ENCODE measurements at places on chromosomes 6 and 20. TPM values are rescaled to one million over a fixed set of nuclear protein-coding genes. Genes with fewer than 3 reads are reported as not detected.

- no peak for DNase-seq
Measured at GRCh38 chr6:139932671-139933070, 558.2 kb upstream of the CITED2 start.

GRCh38 chr6:41408982-41409381, 73.6 kb downstream of the NCR2 start:
- DNase-seq: no peak

Gene RCAN2
- total RNA-seq: 254 TPM

DNA sequence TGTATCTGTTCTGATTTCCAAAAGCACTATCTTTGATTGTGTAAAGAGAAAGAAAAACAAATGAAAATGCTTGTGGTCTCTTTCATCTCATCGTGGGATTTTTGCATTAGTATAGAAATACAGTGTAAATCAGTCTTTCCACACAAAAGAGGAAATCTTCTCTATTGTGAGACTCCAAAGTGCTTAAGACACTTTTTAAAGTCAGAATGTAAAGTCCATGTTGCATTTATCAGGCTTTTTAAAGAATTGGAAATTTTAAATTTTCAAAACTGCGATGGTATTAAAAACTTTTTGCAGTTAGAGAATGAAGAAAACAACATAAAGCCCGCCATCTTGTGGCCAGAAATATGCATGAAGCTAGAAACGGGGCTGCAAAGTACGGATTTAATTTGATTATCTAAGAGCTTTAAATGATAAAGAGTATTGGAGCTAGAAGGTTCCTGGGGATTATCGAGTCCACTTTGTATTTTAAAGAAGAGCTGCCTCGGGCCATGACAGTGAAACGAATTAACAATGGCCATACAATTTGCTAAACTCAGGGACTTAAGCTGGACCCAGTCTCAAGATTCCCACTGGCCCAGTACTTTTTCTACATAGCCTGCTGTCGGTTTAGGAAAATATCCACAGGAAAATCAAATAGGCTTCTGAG, 339.6 kb downstream of the ARHGAP18 start:
- DNase-seq: peak; percentile 30

Gene MCHR2
- total RNA-seq: not detected

DNA sequence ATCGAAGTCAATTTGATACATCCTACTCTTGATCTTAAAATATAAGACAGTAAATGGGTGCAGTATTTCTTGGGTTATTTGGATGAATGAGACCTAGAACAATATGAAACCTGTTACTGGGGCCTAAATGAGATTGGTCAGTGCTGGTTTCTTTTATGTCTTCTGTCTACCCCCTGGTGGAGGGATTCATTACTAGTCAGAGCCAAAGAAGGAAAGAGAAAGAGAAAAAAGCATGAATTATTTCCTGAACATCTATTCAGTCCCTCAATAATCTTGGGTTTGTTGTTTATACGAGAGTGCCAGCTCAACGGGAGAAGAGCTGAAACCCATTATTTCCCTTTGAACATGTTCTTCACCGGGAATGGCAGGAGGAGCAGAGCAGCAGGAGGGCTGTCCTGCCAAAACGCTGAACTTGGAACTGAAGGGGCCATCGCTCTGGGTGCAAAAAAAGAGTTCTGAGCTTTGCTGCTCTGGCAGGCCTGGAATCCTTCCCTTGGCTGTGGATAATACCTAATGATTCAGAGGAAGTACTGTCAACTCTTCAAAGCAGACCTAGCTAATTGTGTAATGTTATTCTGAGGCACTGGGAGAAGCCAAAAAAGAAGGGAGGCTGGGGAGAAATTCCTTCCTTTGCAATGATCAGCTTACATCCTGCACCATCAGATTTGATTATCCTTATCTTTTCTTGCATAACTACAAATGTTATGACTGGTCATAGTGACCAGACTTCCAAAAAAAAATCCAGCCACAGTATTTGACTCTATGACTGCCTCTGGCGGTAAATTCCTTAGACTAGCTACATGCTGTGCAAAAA, 72.0 kb downstream of the BLOC1S5 start:
- peak; percentile 39 for DNase-seq

DNA sequence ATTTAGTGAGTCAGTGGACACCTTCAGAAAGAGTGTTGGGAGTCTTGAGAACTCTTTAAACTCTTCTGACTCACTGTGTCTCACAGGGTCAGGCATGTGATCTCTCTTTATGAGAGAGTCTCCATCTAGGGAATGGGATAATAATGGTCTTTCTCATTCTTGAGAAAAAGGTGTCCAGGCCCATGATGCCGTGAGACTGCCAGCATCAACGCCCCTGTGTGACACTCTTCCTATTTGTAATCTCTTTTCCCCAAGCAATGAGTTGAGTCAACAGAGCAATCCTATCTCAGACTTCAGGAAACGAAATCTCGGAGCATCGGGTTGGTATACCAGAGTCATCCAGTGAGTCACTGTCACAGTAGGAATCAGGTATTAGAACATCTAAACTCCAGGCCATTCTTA, 82.3 kb upstream of the BMP2 start:
- DNase-seq: no peak

GRCh38 chr20:9575836-9576235, 61.4 kb downstream of the LAMP5 start:
- DNase-seq: no peak

DNA sequence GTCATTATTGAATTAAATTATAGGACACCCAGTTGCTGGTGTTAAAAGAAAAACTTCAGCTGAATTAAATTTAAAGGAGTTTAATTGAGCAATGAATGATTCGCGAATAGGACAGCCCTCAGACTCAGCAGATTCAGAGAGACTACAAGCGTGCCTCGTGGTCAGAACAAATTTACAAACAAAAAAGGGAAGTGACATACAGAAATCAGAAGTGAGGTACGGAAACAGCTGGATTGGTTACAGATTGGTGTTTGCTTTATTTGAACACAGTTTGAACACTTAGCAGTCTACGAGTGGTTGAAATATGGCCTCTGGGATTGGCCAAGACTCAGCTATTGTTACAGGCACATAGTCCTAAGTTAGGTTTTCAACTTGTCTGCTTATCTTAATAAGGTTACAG, 25.8 kb upstream of the TNFRSF21 start:
- DNase-seq: no peak

- no peak for DNase-seq
Measured at GRCh38 chr20:31560746-31561598, 44.1 kb upstream of the ID1 start.

GRCh38 chr6:129628101-129628815, 81.7 kb downstream of the ARHGAP18 start:
- no peak for DNase-seq

GRCh38 chr6:163170294-163170883, 244.1 kb upstream of the QKI start:
- no peak for DNase-seq

DNA sequence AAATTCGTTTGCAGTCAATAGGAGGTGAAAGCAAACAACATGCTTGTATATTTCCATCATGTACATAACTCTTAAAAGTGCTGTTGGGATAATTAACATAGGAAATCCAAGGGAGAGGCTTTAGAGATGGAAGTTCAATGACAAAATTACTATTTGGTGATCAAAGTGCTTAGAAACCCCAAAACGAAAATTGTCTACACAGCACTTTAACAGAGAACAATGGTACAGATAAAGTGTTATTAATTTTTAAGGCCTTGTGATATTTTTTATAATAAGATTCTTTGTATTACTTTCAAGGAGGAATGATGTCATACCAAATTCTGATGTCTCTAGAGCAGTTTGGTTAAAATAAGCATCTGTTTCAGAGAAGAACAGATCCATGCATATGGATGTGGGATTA, 406.3 kb downstream of the EPHA7 start:
- DNase-seq: no peak

DNA sequence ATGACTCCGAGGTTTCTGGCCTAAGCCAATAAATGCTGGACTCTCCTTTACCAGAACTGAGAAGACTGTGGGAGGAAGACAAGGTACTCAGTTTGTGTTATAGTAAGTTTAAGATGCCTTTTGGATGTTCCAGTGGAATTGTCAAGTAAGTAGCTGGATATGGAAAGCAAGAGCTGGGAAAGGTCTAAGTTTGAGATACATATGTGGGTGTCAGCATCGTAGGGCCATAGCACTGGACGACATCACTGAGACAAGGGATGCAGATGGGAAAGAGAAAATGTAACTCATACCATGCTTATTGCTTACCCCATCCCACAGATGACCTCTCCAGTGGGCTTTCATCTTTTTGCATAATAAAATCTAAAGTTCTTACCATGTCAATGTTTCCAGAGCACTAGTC, 45.5 kb upstream of the ZNF217 start:
- DNase-seq: no peak

DNA sequence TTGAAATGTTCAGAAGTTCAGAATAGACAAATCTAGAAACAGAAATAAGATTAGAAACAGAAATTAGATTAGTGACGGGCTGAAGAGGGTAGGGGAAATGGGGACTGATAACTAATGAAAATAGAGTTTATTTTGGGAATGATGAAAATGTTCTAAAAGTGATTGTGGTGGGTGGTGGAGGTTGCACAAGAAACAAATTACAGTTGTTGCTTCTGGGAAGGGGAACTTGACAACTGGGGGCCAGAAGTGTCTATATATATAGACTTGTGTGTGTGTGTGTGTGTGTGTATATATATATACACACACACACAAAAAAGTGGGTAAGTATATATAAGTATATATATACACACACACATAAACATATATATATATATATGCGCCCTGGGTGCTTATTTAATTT, 86.5 kb upstream of the RREB1 start:
- no peak for DNase-seq

DNA sequence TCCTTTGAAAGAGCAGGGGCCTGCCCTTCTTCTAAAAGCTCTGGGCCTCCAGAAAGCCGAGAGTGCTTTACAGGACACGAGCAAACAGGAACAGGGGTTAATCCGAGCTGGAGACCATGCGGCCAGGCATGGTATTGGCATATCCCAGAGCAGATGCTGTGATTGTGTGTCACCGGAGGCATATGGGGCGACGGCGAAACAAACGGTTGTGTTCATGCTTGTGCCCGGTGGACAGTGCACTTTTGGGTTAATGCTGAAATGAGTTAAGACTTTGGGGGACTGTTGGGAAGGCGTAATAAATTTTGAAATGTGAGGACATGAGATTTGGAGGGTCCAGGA, 1088.7 kb upstream of the DEFB115 start:
- no peak for DNase-seq

DNA sequence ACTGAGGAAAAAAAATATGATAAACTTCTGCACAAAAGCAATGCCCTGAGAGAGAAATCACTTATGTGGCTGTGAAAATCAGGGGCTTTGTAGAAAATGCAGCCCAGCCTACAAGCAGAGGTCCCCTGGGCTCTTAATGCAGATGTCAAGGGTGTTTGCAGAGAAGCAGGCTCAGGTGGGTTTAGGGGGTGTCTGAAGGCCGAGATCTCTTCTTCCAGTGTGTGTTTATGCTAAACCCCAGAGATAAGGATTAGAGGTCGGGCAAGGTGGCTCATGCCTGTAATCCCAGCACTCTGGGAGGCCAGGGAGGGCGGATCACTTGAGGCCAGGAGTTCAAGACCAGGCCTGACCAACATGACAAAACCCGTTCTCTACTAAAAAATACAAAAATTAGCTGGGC, 78.5 kb downstream of the TMEM242 start:
- DNase-seq: no peak

DNA sequence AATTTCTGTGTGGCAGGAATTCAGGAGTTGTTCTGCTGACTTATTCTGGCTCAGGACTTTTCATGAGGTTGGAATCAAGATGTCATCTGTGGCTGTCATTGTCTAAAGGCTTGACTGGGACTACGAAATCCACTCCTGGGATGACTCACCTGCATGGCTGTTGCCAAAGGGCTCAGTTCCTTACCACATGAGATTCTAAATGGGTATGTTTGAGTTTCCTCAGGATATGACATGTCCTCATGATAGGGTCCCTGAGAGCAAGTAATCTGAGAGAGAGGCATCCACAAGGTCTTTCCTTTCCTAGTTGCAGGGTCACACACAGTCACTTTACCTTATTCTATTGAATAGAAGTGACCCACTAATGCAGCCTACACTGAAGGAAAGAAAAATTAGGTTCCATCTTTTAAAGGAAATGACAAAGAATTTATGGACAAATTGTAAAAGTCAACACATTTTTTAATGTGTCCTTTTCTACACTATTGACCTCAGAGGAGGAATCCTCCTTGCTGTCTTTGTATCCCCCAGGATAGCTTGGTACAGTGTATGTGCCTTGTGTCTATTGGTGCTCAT, 1025.0 kb upstream of the GJE1 start:
- no peak for DNase-seq

- DNase-seq: no peak
Measured at GRCh38 chr20:50670126-50670862, 21.0 kb downstream of the RIPOR3 start.

Gene TFEB
- 50.9 TPM for total RNA-seq

Gene EFCAB8
- not detected for total RNA-seq

DNA sequence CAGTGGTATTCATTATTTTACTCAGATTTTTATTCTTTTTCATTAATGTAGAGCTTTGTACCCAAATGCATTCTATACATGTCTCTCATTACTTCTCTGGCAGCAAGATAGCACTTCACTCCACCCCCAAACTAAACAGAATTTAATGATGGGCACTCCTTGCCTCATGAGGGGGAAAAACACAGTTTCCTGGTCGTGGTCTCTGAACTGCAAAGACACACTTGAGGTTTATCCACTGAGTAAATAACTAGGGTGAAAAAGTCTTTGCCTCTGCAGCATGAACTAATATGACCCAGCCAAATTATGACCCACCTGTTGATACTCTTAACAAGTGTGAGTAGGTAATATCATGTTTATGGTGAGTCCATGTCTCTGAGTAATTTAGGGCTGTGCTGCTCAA, 785.2 kb upstream of the FLRT3 start:
- no peak for DNase-seq

- no peak for DNase-seq
Measured at GRCh38 chr6:122389704-122390372, 9.6 kb upstream of the HSF2 start.

- DNase-seq: no peak
Measured at GRCh38 chr6:70423189-70424134, 10.2 kb downstream of the FAM135A start.

- peak; percentile 49 for DNase-seq
Measured at GRCh38 chr6:6319952-6320811, at the start of gene F13A1. Gene F13A1, minus strand, starts transcription at chr6:6320662. Its CDS starts 1,998 bp downstream, at chr6:6318664.

Gene GSTA2
- not detected for total RNA-seq

DNA sequence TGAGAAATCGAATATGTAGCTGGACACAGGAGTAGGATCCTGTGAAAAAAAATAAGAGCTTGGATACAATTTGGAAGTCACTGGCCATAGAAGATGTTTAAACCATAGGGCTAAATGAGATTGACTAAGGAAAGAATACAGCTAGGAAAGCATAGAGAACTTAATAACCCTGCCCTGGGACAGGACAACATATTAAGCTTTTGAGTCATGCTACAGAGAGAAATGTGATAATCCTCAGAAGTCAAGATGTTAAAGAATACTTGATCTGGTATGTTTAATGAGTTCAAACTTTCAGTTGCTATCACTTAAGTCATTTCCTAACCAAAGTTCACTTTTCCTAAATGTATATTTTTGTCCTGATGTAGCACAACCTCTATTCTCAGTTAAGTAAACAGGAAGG, 154.6 kb upstream of the TSHZ2 start:
- no peak for DNase-seq

Data from left ventricle myocardium superior (tissue), 1 donor.